ENCODE measurements at places on chromosomes 6 and 20.

GRCh38 chr6:43359831-43360230, 9.6 kb downstream of the ZNF318 start:
- DNase-seq = no peak

- no peak for DNase-seq
These were observed 120.8 kb upstream of the PTPN1 start for GRCh38 chr20:50389438-50389807.

DNA sequence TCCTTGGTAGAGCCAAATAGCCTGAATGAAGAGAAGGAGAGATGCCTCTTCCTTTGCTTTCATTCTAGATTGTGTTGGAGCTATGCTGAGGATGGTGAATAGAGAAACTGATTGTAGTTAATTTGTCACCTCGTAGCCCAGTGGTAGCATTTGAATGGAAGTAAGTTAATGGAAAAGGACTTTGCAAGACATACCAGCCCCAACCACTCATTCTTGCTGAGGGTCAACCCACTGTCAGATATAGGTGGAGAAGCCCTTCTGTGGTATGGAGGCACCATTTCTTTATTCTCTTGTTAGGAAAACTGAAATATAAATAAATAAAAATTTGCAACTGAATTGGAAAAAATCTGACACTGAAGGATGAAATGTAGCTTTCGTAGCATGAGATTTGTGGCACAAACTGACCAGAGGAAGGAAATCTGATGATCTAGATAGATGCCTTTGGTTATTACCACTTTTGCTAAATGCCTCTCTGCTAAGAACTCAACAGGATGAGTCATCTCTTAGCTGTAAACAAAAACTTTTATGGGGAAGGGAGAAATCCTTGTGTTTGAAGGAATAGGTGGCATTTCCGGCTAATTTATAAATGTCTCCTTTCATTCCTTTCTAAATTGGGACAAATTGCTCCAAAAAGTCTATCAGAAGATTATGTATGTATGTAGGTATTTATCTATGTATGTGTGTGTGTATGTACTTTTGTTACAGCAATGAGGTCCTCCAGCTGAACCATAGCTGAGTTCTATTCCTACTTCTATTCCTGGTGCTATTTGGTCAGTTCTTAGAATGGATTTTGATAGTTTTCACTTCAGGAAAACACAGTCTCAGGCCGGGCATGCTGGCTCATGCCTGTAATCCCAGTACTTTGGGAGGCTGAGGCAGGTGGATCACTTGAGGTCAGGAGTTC, 76.5 kb upstream of the SUPT3H start:
- DNase-seq = no peak

DNA sequence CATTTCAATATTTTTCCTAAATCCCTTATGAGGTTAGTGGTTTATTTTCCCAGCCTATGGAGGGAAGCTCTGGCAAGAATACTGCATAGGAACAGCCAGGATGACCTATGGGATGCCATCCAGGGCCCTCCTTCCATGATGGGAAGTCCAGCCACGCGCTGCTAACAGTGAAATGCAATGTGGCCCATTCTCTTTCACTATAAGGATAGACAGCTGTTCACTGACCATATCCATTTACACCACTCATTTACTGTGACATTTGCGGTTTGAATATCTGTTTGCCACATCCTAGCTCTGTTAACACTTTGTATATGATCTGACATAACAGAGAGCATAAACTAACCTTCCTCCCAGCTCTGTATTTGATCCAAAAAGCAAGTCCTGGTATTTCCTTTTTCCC, 471.7 kb downstream of the CBLN4 start:
- no peak for DNase-seq

DNA sequence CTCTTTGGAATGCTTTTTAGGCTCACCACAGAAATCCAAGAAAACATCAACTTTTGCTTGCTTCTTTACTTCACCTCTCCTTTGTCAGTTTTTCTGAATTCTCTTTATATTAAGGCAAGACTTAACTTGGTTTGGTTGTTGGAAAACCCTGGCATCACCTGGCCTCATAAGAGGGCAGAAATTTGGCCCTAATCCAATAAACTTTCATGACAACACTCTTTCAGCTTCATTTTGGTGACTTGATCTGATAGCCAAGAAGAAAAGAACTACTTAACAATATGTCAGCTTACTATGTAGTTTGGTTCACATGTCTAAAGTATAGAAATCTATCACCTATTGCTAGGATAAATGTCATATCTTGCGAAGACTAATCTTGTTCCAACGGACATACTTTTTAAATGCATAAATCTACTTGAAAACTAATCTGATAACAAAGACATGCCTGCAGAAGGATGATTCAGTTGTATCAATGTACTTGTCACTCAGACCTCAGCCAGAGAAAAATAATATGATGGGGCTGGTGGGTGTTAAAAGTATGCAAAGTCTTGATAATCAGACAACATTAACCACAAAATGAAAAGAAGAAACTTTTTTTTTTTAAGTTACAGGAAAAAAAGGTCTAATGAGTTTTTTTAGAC, 19.3 kb upstream of the HBS1L start:
- no peak for DNase-seq

DNA sequence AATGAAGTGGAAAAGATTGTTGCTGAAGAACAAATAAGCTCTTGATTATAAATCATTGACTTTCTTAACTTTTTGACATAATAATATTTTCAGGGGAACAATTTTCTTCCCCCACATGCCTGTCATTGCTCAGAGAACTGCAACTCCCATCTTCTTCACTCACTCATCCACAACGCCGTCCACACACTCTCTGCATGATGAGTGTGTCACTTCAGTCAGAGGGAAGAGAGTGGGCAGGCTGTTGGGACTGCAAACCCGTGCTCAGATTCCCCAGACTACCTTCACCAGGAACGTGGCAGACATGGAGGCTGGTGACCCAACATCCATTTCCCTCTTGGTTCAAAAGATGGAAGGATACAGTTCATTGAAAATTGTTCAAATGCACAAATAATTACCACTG, 650.8 kb downstream of the PRKN start:
- no peak for DNase-seq

DNA sequence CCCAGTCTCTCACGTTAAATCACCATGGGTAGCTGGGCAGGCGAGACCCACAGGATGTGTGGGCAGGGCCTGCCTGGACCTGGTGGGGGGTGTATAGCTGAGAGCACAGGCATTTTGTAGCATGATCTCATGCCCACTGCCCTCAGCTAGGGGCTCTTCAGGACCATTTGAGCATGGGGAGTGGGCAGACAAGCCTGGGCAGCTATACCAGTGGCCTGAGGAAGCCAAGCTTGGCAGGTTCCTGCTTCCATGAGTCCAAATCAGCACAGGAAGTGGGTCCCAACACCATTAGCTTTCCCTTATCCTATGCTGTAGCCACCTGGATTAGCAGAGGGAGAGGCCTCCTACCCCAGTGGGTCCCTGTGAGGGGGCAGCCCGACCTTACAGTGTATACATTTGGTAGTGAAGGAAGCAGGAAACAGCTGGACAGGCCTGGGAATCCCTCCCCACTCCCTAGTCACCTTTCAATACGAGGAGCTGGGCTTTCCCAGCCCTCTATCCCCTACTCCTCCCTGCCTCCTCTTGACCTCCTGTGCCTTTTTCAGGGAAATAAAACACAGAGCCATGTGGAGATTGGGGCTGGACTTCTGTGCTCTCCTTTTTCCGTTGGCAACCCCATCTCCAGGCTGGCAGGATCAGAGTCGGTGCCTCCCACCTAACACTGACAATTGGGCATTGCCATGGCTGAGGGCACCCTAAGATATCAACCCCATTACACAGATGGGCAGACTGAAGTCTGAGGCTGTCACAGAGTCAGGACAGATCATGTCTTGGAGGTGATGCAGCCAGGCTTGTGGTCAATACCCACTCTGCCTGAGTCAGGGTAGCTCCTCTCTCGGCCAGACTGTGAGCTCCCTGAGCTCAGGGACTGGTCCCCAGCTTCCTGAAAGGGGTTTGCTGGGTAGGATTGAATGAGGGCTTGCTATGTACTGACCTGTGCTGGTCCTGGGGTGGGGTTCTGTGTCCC, 59.8 kb downstream of the MRPL14 start:
- no peak for DNase-seq

- no peak for DNase-seq
These were observed 113.4 kb downstream of the MAP3K4 start for GRCh38 chr6:161104966-161105365.
